Kidney epithelial cell (primary cell): ENCODE measurements at places on chromosomes 3 and 15. TPM values are rescaled to one million over a fixed set of nuclear protein-coding genes. Genes with fewer than 3 reads are reported as not detected.

IL17RB gene
- 0.04 and 0.27 TPM in 2 replicates for total RNA-seq

SNAP23 gene
- 71.5 and 89.5 TPM in 2 replicates for total RNA-seq

CFAP100 gene
- total RNA-seq, result not detected in 2 replicates

CDV3 gene
- 207 and 244 TPM in 2 replicates for total RNA-seq

KBTBD12 gene
- 0.08 and 0.41 TPM in 2 replicates for total RNA-seq

KNG1 gene
- not detected in 2 replicates for total RNA-seq

ITPKA gene
- total RNA-seq, result 115 and 117 TPM in 2 replicates

FXR1 gene
- 97.1 and 123 TPM in 2 replicates for total RNA-seq

DNA sequence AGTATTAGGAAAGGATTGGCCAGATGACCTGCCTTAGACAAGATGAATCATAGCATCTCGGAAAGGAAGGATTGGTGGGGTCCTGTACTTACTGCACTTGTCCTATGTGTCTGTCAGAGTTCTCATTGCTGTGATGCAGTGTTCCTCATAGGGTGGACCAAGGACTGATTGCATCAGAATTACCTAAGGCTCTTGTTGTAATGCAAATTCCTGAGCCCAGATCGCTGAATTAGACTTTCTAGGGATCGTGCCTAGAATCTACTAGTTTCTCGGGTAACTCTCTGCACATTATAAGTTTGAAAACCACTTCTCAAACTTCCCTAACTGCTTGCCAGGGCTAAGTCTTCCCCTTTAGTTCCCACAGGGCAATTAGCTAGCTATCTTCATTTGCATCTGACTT, 74.9 kb upstream of the SKOR1 start:
- DNase-seq, result no peak

- no peak for DNase-seq
Measured at GRCh38 chr15:54605556-54605955, 591.2 kb downstream of the RSL24D1 start.

- DNase-seq, result no peak
Measured at GRCh38 chr3:6282918-6283317, 578.0 kb upstream of the GRM7 start.

DNA sequence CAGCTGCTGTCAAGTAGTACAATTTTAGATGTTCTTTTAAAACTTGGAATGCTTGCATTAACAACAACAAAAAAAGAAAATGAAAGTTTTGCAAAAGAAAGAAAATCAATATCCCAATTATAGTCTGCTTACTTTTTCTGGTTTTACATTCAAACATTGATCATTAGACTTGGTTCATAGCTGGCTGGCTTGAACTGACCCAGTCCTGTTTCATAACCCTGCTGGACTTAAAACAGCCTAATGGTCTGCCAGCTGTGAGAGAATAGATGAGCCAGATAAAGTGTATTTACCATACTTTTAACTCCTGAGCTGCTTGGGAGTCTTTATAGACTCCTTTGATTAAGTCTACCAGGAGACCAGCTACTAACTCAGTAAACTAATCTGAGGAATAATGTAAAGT, 59.2 kb downstream of the PIAS1 start:
- DNase-seq, result no peak

- DNase-seq, result no peak
Measured at GRCh38 chr15:74616366-74616939, 817 bp downstream of the CLK3 start.

GRCh38 chr3:148615382-148615781, 82.3 kb upstream of the AGTR1 start:
- DNase-seq, result no peak

GRCh38 chr15:37574985-37575384, 359.5 kb upstream of the TMCO5A start:
- DNase-seq, result no peak

GRCh38 chr3:124676236-124676635, 54.0 kb upstream of the UMPS start:
- DNase-seq, result no peak

DNA sequence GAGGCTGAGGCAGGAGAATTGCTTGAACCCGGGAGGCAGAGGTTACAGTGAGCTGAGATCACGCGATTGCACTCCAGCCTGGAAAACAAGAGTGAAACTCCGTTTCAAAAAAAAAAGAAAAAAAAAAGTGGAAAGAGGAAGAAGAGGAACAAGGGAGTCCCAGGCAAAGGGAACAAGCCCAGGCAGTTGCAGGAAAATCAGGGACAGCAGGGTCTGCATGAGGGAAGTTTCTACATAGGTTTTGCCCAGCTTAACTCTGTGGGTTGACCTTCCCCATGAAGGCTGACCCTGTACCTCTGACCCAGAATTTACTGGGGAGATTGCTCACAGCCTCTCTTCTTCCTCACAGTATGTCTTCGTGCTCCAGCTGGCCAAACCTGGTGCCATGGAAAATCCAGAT, 12.3 kb downstream of the RBP1 start:
- no peak for DNase-seq

DNA sequence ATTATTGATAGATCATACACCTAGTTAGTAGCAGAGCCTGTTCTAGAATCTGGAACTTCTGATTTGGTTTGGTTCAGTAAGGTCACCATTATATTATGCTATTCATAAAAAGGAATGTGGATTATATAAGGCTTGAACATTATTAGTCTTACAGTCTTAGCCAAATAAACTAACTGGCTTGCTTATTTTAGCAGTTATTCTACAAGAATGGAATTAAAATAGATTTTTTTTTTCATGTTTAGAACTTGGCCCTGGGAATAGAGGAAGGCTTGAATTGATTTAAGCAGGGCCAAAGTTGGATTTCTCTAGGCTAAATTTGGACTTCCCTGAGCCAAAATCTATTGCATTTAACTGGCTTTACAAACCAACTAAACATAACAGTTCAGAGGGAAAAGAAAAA, 24.4 kb downstream of the DTWD1 start:
- DNase-seq, result no peak

GRCh38 chr3:172522871-172523818, at the start of gene TNFSF10:
Gene TNFSF10, minus strand, starts transcription at chr3:172523430. Its CDS starts 46 bp downstream, at chr3:172523384.
- peak; percentile 77 for DNase-seq

GRCh38 chr15:33746203-33746602, 222.1 kb upstream of the CHRM5 start:
- DNase-seq, result no peak

DNA sequence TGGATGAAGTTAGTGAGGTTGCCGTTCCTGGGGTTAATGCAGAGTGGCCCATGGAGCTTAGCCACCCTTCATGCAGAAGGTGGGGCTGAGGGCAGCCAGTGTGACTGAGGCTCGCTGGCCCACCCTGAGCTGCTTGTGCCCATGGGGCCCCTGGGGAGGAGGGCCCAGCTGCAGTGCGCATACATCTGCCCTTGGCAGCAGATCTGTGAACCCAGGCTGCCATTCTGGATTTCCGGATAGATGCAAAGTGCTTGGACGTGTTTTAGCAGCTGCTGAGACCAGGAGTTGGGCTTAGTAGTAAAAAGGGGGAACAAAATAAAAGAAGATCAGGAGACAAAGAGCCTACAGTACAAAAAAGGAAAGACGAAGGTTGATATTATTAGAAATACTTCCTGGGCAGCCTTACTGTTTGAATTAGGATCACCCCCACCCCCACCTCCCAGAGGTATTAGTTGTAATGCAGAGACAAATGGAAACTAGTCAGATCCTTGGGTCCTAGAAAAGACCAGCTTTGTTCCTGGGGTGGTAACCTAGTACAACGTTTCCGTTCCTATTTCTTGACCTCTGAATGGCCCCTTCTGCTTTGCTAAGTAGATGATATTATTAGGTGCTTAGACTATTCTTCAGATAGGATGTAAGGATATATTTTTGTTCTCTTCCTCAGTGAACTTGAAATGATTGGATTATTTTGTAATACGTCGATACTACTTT, 70.2 kb downstream of the IGF1R start:
- no peak for DNase-seq

GRCh38 chr3:59043391-59043790, 6.4 kb downstream of the CFAP20DC start:
- no peak for DNase-seq

- peak; percentile 37 for DNase-seq
Measured at GRCh38 chr3:35528728-35529127, 110.6 kb upstream of the ARPP21 start.

- no peak for DNase-seq
Measured at GRCh38 chr15:95958382-95958781, 372.1 kb upstream of the NR2F2 start.

- no peak for DNase-seq
Measured at GRCh38 chr15:46956456-46956855, 760.8 kb upstream of the SEMA6D start.
